ENCODE measurements at places on chromosomes 2 and 18.
A peak's percentile ranks its signal among the peaks of the same experiment; 100 is the strongest.

DNA sequence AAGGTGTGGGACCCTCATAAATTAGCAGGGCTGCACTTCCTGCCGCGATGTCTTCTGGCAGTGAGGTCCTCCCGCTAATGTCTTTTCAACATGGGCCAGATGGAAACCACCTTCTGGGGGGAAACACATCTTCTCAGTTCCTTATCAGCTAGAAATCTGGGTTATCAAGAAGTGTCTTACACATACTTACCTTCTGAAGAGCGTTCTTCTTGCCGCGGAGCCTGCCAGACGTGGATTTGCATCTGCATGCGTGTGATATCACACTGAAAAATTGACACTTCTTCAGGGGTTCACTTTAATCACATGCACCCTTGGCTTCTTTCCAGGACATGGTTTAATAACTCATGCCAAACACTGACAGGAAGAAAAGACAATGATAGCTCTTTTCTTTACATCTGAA is 163.5 kb upstream of the SOX11 start:
- DNase-seq = no peak

- no peak for DNase-seq
Measured at GRCh38 chr2:162221064-162221463, 22.2 kb downstream of the FAP start.

DNA sequence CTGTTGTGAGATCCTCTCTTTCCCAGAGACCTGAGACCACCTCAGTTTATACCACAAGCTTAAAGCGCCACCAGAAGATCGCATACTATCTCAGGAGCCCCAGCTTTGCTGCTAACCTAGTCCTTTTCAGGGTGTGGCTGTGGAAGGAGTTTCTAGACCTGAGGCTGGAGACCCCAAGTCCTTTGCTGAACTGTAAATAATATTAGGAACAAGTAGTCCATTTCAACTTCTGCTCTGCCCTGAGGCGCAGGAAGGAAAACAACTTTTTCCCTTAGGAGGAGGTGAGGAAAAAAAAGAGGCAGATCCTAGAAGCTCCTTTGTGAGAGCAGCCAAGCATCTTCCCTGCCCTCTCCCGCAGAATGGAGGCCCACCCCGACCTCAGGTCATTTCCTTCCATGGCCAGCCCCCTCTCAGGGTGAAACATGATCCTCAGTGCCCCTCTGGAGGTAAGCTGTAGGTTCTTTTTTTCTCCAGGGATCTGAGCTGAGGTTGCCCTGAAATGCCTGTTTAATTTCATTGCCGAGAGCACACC is 122.8 kb upstream of the LGALSL start:
- no peak for DNase-seq

DNA sequence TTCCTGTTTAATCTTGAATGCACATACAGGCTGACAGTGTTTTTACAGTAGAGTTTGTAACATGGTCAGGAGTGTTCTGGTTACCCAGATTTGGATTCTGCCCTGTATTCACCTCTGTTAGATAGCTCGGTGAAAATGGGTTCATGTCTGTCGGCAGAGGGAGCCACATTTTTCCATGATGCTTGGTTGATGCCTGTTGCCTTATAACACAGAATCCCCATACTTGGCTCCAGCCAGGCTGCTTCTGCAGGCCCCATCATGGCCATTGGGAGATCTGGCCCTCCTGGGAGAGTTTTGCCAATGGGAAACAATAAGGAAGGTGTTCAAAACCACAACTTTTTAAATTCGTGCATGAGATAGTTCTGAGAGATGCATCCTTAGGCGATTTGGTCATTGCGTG is 78.1 kb downstream of the WDSUB1 start:
- no peak for DNase-seq

GRCh38 chr2:162473296-162473695 is 129.4 kb downstream of the GCA start:
- DNase-seq = no peak

DNA sequence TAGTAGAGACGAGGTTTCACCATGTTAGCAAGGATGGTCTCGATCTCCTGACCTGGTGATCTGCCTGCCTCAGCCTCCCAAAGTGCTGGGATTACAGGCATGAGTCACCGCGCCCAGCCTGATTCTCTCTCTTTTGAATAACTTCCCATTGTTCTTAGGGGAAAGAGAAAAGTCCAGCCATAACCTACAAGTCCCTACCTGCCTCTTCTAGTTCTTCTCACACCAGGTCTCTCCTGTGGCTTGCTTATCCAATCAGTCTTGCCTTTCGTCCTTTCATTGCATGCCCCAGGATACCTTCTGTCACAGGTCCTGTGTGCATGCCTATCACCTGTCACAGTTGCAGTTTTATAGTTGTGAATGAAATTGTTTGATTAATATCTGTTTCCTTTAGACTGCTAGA is 148.1 kb downstream of the SLC4A3 start:
- no peak for DNase-seq

DNA sequence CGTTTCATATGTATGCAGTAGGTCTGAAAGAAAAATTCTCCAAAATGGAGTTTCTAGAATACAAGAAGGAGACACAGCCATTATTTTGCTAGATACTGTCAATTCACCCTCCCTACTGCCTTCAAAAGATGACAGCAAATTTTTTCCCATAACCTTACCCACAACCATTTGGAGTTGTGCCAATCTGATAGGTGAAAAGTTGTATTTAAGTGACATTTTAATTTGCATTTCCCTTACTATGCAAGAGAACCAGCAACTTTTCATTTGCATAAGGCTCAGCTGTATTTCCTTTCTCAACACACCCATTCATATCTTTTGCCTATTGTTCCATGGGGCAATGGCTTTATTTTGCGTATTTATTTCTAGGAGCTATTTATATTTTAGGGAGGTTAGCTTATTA is 31.4 kb upstream of the IL18RAP start:
- DNase-seq = no peak

GRCh38 chr2:190649798-190650390 is 1.0 kb downstream of the NAB1 start:
- DNase-seq = no peak

GRCh38 chr2:8800821-8801220 is 36.6 kb downstream of the KIDINS220 start:
- DNase-seq = no peak

DNA sequence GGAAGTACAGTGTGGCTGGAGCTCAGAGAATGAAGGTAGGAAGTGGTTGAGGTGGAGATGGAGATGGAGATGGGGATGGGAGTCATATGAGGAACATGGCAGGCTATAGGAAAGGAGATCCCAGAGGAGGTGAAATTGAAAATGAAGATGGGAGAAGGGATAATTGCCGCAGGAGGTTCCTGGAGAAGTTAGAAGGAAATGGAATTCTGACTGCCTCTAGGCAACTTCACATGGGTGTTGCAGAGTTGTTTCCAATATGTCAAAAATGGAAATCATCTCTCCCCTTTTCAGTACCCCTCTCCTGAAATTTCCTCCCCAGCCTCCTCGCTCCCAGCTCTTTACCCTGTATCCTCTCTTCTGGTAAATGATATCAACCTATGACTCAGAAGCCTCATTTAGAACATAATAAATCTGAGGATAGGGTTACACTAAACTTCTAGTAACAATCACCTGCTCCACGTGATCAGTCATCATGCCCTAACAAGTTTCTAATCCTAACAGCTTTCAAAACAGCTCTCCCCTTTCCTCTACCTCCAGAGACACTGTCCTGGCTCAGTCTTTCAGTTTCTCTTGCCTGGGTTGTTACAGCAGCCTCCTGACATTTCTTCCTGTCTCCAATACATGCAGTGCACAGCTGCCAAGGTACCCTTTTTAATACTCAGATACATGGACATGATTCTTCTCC is 201.9 kb upstream of the RBMS1 start:
- no peak for DNase-seq

- no peak for DNase-seq
Measured at GRCh38 chr2:222212571-222212970, 86.2 kb downstream of the PAX3 start.

- no peak for DNase-seq
Measured at GRCh38 chr2:148622366-148622765, 22.2 kb upstream of the EPC2 start.

- no peak for DNase-seq
Measured at GRCh38 chr2:16320716-16321115, 344.9 kb downstream of the CYRIA start.

DNA sequence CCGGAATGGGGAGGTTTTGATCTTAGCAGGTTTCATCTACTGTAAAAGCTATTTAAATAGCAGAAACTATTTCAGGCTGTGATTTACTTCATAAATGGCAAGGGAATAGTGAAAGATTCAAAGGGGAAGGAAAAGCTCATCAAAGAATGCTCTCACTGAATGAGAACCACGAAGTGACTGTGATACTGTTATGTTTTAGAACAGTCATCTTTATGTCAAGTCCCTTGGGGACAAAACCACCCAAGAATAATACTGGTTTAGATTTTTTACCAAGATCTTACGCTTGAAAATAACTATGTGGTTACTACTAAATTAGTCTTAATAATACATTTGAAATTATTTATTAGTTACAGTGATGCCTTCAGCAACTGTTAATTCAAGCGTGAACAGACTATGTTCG is 28.1 kb downstream of the FARSB start:
- DNase-seq = no peak

GRCh38 chr2:14752295-14752694 is 119.8 kb downstream of the LRATD1 start:
- no peak for DNase-seq

DNA sequence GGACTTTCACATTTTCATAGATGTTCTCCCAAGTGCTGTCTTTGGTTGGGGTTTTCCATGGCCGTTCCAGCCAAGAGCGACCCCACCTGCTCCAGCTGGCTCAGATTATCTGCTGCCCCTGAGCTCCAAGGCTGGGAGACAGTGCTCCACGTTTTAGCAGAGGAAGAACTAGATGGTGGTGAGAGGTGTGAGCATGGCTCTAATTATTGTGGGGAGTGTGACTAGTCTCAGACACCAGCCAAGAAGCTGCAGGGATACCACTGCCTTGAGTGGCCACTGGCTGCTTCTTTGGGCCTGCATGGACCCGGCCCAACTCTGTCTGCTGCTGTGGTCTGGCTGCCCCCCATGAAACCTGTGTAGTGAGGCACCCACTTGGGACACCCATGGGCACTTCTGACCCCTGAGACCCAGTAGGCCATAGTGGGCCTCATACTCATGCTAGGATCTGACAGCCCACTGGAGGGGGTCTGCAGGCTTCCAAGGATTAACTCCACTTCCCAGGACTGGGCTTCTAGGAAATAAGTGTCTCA is 2.8 kb upstream of the NCL start:
- DNase-seq = no peak

DNA sequence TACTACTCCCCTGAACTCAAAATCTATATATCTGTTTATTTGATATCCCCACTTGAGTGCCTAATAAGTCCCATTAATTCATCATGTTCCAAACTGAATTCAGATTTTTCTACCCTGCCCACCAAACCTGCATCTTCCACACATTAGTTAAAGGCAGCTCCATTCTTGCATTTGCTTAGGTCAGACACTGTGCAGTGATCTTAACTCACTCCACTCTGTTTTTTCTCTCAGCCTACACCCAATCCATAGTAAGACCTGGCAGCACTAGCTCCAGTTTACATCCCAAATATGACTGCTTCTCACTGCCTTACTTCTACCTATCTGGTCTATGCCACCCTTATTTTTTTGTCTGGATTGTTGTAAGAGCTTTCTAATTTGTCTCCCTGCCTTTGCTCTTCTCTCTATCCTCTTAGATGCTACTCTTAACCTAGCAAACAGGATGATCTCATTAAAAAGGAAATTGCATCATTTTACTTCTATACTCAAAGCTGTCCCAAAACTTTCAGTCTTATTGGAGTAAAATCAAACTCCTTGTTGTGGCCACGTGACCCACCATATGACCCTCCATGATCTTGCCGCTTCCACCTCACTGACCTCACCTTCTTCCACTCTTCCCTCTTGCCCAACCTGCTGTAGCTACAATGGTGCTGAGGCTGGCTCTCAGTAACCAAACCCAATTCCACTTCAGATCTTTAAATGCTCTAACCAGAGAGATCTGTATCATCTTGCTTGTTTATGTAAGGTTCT is 274.9 kb upstream of the FANCL start:
- DNase-seq = no peak

GRCh38 chr18:813172-814071 is 1.4 kb upstream of the YES1 start:
- no peak for DNase-seq

DNA sequence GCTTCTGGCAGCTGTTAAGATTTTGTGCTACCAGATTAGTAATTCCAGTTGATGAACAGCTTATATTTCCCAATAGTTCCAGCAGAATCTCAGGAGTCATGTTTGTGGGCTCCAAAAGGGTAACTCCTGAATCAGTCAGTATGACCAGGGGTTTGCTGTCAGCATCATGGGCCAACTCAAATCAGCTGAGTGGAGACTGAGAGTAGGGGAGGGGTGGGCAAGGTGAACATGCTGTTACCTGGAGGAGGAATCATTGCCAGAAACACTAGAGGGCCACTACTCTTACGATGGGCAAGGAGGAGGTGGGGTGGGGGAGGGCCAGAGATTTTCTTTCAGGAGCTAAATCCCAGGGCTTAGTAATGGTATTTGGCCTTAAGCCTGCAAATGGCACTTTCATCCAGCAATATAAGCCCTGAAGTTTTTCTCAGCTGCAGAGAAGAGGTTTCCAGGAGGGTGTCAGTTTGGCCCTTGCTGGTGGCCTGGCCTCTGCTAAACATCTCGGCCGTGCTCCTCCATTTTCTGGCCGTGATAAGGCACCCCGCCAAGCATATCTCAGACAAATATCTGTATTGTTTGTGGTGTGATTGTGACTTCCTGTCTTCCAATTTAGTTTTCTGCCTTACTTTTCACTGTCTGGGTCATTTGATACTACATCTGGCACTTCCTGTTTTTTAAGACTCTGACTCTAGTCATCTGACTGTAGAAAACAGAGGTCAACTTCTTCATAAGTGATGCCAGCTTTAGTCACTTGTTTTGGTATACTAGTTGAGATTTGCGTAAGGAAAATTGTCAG is 120.5 kb upstream of the CXCR4 start:
- DNase-seq = no peak

DNA sequence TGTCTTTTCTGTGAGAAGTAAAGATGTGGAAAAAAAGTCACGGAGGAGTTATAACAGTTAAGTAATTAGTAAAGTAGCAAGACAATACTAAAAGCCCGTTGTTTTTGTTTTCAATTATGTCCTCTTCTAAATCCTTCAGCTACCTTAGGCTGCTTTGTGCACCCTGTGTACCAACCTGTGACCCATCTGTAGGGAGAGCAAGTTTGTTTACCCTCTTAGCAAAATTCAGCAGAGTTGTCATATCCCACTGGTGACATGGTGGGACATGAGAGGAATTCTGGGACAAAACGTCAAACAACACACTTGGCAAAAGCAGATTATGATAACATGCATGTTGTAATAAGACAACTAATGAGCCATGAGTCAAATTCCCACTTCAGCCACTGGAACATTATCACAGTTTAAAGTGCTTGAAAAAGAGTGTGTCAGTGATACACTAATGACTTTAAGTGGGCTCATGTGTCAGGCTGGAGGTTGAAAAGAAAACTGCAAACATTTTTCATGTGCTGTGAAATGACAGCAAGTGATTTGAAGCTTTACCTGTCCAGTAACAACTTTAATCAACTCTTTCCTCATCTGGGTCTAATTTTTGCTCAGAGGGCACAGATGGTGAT is 392.8 kb upstream of the ACVR2A start:
- DNase-seq = no peak

- peak; percentile 2 for DNase-seq
Measured at GRCh38 chr18:75041586-75041985, 167.4 kb downstream of the PTGR3 start.
